ENCODE measurements at places on chromosomes 6 and 20. TPM values are rescaled to one million over a fixed set of nuclear protein-coding genes. Genes with fewer than 3 reads are reported as not detected.
A peak's percentile ranks its signal among the peaks of the same experiment; 100 is the strongest.

DNA sequence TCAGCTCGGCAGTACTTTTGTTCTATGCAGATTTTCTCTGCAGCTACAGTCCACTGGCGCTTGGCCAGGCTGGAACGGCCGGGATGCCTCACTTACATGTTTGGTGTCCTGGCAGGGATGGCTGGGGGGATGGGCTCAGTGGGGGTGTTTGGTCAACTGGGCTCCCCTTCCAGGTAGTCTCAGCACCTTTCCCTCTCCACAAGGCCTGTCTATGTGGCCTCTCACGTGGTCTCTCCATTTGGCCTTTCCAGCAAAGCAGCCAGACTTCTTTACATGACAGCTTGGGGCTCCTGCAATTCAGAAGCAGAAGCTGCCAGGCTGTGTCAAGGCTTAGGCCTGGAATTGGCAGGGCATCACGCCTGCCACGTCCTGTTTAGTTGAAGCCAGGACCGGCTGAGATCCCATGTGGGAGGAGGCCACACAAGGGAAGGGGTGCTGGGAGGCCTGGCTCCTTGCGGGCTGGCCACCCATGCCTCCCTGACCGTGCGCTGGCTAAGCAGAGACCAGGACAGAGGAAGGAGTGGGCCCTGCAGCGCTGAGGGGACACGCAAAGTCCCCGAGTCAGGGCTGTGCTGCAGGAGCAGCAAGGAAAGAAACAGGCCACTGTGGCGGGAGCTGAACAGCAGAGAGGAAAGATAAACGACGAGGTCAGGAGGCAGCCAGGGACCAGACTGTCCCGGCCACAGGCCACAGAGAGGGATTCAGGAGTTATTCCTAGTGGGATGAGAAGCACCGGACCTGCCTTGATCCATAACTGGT is 38.9 kb downstream of the MGME1 start:
- no peak for DNase-seq

ME1 gene
- 12.8 TPM for total RNA-seq

HDGFL1 gene
- not detected for total RNA-seq

- no peak for DNase-seq
Measured at GRCh38 chr6:149503276-149503675, 18.5 kb upstream of the ZC3H12D start.

KCNQ2 gene
- 1.2 TPM for total RNA-seq

ELOVL2 gene
- total RNA-seq, result 0.25 TPM

RAD21L1 gene
- not detected for total RNA-seq

TMC2 gene
- total RNA-seq, result not detected

DNA sequence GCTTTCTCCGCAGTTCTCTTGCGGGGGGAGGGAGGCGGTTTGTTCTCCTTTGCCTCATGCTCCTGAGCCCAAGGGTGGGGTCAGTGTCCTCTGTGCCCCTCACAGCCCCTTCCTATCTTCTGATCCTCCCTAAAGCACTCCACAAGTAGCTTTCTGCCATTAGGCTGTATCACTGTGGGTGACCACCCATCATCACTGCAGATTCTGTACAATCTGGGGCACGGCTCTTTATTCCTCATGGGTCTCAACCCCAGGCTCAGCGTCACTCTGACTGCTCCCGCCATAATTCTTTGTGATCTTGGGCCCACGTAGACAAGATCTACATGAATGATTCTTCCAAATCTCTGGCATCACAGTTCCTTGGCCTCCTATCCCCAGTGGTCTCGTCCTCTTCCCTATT is 10.5 kb downstream of the NCR2 start:
- no peak for DNase-seq

DNA sequence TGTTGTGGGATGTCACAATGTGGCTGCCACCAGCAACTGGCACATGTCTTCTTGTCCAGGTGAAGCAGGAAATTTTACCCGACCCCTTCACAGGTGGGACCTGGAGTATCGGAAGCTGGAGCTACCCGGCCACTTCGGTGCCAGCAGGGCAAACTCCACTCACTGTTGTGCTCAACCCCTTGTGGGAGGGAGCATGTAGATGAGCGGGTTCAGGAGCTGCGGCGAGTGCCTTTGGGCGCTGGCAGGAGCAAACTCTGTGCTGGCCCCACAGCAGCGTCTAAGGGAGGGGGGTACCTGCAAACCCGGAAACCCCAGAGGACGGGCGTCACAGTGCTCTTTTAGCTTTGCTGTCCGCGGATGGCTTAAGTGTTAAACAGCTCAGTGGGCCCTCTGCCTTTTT is 20.7 kb upstream of the SULF2 start:
- no peak for DNase-seq

DNA sequence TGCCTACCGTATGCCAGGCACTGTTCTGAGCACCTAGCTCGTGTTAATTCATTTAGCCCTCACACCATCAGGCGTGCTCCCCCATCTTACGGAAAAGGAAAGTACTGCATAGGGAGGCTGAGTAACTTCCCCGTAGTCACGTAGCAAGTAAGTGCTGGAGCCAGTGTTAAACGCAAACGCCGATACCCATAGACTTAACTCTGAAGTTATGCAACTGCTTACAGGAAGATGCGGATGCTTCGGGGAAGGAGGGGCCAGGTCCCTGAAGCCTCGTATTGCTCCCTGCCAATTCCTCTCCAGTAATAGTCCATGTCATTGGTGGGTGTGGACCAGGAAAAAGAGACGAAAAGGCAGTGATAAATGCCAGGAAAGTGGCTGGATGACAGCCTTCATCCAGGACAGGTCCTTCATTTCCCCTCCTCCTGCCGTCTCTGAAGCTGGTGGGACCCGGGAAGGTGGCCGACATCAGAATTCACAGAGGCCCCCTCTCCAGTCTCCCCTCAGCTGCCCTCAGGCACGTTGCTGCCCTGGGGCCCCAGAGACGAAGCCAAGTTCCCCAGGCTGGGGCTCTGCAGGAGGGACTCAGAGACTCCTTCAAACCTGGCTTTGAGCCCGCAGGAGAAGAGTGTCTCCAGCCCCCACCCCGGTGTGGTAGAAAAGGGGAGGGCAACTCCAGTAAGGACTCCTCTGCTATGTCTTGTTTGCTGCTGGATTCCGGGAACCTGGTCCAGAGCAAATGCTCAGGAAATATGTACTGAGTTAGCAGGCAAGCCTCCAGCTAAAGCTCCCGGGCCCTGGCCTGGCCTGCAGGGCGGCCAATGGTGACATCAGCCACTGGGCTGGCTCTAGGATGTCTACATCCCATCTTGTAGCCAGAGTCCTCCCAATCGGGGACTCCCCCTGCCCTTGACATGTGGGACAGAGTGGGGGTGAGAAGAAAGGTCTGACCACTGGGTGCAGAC is 37.8 kb downstream of the RAB44 start:
- DNase-seq, result peak; percentile 98

OOEP gene
- not detected for total RNA-seq

- no peak for DNase-seq
Measured at GRCh38 chr6:16639684-16640480, 121.4 kb downstream of the ATXN1 start.

DNA sequence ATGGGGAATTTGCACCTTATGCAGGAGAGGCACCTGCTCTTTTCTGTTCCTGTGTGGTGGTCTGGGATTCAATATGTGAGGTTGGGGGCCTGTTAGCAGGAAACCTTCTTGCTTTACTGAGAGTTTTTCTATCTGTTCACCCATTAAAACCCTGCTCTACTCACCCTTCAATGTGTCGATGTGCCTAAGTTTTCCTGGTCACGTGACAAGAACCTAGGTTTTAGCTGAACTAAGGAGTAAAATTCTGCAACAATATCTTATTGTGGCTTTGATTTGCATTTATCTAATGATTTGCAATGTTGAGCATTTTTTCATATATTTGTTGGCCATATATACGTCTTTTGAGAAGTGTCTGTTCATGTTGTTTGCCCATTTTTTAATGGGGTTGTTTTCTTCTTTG is 979.9 kb downstream of the HACE1 start:
- DNase-seq, result no peak

GRCh38 chr20:33328157-33329137 is 45.4 kb downstream of the BPIFB1 start:
- DNase-seq, result no peak

- no peak for DNase-seq
Measured at GRCh38 chr6:13156381-13156780, 172.0 kb downstream of the TBC1D7 start.

DNA sequence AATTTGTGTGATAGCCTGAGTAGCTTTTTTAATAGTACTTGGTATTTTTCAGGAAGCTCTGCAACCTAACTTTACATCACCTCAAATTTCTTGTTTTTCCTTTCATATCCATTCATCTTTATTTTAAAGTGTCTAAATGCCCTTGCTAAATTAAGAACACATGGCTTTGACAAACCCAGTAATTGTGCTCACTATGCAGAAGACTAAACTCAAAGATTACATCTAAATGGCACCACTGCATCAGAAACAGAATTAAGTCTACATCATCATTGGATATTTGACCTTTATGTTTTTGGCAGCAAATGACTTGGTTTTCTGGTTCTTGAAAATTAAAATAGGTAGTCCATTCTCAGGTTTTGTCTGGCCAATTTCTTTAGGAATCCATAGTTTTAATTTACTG is 69.6 kb upstream of the HDGFL1 start:
- DNase-seq, result no peak

NHLRC1 gene
- 0.74 TPM for total RNA-seq

CFAP206 gene
- total RNA-seq, result not detected

GRCh38 chr6:56772737-56773184 is 130.1 kb upstream of the DST start:
- DNase-seq, result no peak

TBXT gene
- total RNA-seq, result not detected

DNA sequence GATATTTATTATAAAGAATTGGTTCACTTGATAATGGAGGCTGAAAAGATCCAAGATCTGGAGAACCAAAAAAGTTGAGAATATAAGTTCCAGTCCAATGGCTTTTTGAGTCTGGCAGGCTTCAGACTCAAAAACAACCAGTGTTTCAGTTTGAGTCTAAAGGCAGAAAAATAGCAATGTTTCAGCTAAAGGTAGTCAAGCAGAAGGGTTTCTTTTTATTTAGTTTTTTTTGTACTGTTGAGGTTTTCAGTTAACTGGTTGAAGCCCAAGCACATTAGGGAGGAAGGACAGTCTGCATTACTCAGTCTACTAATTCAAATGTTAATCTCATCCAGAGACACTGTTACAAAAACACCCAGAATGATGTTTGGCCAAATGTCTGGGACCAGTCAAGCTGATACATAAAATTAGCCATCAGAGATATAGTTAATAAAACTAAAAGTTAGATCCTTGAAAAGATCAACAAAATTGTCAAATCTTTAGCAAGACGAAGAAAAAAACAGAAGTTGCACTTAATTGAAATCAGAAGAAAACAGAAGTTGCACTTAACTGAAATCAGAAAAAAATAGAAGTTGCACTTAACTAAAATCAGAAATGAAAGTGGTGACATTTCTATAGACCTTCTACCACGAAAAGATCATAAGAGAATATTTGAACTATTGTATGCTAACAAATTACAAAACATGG is 980.3 kb upstream of the FLRT3 start:
- DNase-seq, result no peak

ZNF165 gene
- 3.7 TPM for total RNA-seq

- no peak for DNase-seq
Measured at GRCh38 chr6:139325125-139325524, 33.3 kb upstream of the TXLNB start.

ATF6B gene
- total RNA-seq, result 76.6 TPM

SLC17A2 gene
- total RNA-seq, result not detected

- no peak for DNase-seq
Measured at GRCh38 chr6:135722679-135723078, 128.8 kb upstream of the PDE7B start.

- no peak for DNase-seq
Measured at GRCh38 chr6:147595961-147596360, 87.5 kb downstream of the SAMD5 start.

- no peak for DNase-seq
Measured at GRCh38 chr6:116385921-116386320, 15.2 kb downstream of the DSE start.

DNA sequence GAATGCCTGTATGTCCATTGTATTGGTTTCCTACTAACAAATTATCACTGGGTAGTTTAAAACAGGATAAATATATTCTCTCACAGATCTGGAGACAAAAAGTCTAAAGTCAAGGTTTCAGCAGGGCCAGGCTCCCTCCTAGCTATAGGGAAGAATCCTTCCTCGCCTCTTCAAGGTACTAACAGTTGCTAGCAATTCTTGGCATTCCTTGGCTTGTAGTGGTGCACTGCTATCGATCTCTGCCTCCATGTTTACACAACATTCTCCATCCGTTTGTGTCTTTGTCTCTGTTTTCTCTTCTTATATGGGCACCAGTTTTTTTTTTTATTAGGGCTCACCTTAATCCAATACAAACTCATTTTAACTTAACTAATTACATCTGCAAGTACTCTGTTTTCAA is 48.9 kb downstream of the OR2B6 start:
- DNase-seq, result no peak

- DNase-seq, result no peak
Measured at GRCh38 chr6:151772446-151772845, 35.0 kb upstream of the ESR1 start.

DNA sequence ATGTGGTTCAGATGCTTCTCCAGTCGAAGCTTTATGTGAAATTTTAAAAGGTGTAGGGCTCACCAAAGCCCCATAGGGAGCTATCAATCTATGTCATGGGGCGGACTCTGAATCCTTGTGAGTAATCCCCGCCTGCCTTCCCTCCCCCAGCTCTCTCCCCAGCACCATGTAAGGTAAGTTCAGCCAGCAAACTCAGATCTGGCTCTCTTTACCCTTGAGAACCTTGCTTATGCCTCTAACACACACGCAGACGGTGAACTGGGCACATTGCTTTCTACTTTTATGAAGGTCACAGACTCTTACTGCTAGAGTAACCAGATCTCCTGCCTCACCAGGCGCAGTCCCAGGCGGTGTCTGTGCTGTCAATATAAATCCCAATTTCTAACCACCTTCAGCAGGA is 82.6 kb upstream of the CNKSR3 start:
- no peak for DNase-seq

DPPA5 gene
- total RNA-seq, result not detected

SRC gene
- total RNA-seq, result 48.6 TPM

WFDC12 gene
- 4.4 TPM for total RNA-seq

All from vagina (tissue), 2 donors.